ENCODE measurements at places on chromosomes 13 and 19.
A peak's percentile ranks its signal among the peaks of the same experiment; 100 is the strongest.

GRCh38 chr13:110070511-110071120 is 236.3 kb downstream of the COL4A1 start:
- peak; percentile 12 for DNase-seq

DNA sequence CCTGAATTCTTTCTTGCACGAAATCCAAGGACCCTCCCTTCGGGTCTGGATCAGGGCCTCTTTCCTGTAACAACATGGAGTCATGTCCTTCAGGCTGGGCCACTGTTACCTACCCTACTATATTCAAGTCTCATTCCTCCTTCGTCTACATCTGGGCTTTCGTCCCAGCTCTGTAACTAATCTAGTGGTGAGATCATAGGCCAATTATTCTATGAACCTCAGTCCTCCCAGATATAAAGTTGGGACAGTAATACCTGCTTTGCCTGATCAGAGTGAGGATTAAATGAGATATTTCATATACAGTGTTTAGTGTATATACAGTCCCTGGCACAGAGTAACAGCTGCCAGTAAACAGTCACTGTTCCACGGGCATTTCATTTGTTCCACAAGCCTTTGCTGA is 48.3 kb upstream of the ATP12A start:
- no peak for DNase-seq

DNA sequence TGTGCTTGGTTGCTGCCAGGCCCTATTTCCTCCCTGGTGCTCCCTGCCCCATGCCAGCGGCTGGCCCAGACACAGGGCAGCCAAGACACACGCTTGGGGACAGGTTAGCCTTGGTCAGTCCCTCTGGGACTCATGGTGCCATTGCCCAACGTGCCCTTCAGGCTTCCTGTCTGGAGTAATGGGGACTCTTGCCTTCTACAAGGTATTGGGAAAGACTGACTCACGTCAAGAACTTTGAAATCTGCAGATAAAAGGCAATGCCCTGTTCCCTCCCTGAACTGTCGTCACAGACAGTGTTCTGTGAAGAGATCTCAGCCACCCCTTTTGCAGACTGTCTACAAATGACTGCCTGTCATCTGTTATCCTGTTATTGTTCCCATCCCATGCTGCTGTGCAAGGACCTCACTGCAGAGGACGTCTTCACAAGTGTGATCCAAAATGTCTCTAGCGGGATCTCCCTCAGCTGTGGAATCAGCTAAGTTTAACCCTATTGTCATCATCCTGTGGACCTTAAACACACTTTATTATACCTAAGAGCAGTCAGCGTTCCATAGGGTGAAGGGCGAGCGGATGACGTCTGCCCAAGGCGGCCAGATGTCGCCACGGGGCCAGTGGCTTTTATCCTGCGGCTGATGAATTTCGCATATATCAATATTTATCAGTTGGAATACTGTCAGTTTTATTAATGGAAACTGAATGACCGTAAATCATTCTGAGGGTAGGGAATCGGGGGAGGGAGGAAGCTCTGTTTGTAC is 59.0 kb downstream of the GSX1 start:
- DNase-seq: no peak

GRCh38 chr19:34432797-34433196 is 4.6 kb downstream of the UBA2 start:
- no peak for DNase-seq

DNA sequence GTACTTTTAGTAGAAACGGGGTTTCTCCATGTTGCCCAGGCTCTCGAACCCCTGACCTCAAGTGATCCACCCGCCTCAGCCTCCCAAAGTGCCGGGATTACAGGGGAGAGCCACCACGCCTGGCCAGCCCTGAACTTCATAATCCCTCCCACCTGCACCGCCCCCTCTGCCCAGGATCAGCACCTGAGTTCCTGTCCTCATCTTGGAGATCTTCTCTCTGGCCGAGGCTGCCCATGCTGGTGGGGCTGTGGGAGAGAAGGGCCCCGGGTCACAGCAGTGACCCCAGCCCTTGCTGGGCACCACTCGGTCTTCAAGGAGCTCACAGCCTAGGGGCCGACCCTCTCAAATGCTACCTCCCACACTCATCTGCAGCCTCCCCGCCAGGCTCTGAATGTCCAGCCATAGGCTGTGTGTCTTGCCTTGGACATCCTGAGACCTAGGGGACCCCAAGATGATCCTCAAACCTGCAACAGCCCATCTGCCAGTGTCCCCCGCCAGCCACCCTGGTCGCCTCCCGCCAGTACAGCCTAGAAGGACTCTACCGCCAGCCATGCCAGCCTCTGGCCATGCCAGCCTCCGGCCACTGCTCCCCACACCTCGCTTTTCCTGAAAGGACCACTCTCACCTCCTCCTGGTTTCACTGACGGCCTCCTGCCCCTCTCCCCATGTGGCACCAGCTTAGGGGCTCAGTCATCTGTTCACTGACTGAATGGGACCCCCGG is 1.5 kb downstream of the ATP8B3 start:
- no peak for DNase-seq

- no peak for DNase-seq
Observed at GRCh38 chr13:109394311-109394988, 391.9 kb downstream of the IRS2 start.

DNA sequence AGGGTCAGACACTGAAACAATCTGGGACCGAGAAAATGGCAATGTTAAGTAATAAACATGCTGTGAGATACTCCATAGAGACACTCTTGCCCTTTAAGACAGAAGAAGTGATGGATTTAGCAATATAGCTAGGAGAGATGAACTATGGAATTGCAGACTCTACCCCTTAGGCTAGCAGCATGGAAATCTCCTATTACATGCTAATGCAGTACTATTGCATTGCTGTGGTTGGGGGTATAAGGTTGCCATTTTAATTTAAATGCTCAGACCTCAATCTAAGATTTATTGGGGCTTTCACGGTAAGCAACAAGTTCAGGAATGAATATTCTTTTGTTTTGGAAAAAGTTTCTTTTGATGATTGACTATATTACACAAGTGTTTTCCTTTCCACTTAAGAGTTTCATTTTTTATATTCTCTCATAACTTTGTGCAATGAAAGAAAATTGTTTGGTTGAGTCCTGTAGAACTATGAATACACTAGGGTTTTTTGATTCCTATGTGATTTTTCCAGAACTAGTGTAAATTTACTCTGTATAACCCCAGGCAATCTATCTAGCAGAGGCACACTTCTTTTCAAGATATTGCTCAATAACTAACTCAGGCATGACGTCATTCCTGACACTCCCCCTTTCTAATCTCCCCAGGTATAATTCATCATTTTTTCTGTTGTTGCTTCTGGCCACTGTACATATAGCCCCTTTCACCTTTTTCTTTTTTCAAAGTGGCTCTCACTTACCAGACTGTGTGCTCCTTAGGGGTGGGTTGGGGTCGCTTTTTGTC is 394.7 kb upstream of the KLF12 start:
- no peak for DNase-seq

- DNase-seq: peak; percentile 25
Observed at GRCh38 chr19:45558399-45558878, 26.2 kb downstream of the OPA3 start.

- no peak for DNase-seq
Observed at GRCh38 chr13:99464441-99464949, 36.8 kb upstream of the TM9SF2 start.

DNA sequence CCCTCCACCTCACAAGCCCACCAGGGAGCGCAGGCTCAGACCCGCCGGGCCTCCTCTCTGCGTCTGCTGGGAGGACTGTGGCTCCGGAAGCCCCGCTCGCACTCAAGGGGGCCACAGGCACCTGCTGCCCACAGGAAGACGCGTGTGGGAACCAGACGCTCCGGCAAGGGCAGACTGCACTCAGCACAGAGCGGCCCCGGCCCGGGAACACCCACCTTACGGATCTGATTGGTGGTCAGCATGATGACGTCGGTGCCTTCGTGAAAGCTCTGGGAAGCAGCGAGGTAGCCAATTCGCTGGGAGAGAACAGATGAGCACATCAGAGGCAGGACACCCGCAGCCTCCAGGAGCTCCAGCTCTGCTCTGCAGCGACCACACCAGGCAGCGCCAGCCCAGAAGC is 14.6 kb downstream of the AP3D1 start:
- no peak for DNase-seq

- DNase-seq: no peak
Observed at GRCh38 chr13:106299621-106300020, 235.8 kb downstream of the EFNB2 start.

DNA sequence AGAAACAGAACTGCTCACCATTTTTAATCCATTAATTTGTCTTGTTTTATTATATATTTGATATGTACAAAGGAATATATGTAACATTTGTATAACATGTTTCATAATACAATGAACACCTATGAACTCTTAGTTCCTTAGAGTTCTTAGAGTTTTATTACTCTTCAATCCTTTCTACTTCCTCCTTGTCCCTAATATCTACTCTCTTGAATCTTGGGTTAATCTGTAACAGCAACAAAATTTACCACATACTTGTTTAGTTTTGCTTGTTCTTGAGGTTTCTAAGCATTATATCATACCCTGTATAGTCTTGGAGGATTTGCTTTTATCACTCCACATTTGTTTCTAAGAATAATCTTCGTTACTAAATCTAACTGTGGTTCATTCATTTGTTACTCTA is 151.4 kb downstream of the PDS5B start:
- DNase-seq: no peak

- DNase-seq: no peak
Observed at GRCh38 chr13:57630661-57631595, 616 bp upstream of the PCDH17 start.

- DNase-seq: no peak
Observed at GRCh38 chr19:8137425-8137824, 12.0 kb downstream of the FBN3 start.

GRCh38 chr19:8004723-8005513 is 523 bp downstream of the ELAVL1 start:
- DNase-seq: no peak

- no peak for DNase-seq
Observed at GRCh38 chr13:48402325-48402932, 10.5 kb downstream of the LPAR6 start.

DNA sequence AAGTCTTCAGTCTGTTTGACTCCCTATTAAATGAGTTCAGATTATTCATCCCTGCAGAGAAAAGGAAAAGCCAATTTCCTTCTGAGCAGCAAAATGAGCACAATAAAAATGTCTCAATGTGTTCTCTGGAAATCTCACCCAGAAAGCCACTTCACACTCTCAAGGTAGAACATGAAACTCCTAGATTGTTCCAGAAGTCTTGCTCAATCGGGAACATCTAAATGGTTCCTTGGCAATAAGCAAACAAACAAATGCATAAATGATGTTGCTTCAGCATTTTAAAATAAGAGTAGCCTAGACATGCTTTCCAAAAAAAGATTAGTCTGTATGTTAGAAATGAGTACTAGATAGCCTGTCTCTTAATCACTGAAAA is 59.7 kb upstream of the TNFRSF19 start:
- no peak for DNase-seq

- no peak for DNase-seq
Observed at GRCh38 chr19:44889830-44890365, 1.2 kb upstream of the TOMM40 start.

DNA sequence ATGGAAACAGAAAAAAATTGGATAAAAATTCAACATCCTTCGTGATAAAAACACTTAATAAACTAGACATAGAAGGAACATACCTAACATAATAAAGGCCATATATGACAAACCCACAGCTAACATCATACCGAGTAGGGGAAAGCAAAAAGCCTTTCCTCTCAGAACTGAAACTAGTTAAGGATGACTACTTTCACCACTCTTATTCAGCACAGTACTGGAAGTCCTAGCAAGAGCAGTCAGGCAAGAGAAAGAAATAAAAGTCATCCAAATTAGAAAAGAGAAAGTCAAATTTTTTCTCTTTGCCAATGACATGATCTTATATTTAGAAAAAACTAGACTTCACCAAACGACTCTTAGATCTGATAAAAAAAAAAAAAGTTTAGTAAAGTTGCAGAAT is 25.8 kb upstream of the SLC7A9 start:
- no peak for DNase-seq

DNA sequence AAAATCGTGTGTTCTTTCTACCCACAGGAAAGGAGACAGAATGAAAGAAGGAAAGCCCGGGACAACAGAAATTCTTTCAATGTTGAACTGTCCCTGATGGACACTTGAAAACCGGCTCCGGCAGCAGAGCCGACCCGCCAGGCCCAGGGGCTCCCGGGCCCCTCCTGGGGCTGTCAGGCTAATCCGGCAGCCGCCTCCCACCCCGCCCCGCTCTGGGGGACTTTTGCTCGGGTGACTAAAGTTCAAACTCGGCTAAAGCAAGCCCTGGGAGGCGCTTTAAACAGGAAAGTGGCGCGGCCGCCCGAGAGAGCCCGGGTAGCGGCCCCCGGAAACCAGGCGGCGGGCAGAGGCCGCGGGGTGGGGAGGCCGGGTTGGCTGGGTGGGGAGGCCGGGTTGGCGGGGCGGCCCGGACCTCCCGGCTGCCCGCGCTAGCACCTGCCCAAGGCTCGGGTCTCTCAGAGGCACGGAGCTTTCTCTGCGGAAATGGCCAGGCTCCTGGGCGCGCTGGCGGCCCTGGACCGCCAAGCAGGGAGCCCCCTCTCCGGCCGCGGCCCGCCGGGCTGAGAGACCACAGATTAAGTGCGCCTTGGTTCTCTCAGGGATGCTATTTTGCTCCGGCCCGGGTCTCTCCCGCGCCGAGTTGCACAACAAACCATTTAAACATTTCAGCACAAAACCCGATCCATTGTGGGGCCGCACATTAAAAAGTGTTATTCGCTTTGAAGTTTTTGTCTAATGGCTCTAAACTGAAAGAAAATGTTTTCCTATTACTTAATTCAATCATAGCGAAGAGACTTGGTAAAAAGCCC is 2.6 kb upstream of the GSX1 start:
- DNase-seq: no peak

GRCh38 chr19:827710-828321 is at the start of gene AZU1:
Gene AZU1 (plus strand): TSS chr19:827837. CDS start chr19:827847, 10 bp downstream.
- no peak for DNase-seq

- no peak for DNase-seq
Observed at GRCh38 chr13:29568731-29569130, 26.8 kb downstream of the SLC7A1 start.

- no peak for DNase-seq
Observed at GRCh38 chr13:92661406-92661805, 565.2 kb upstream of the GPC6 start.

DNA sequence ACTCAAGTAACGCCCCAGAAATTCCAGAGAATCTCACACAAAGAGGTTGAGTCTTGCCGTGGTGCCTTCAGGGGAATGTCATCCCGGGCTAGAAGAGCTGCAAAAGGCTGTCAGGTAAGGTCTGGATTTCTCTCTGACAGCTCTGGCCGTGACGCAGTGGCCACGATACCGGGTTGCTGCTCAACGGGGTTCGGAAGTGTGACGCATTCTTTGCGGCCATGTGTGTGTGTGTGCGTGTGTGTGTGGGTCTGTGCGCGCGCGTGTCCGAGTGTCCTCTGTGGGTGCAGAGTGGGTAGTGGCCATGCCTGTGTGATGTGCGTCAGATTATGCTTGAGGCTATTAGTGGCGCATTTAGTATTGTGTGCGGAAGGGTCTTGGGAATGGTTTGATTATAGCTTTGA is 306 bp downstream of the ZNF540 start:
- DNase-seq: peak; percentile 84

- no peak for DNase-seq
Observed at GRCh38 chr13:37481011-37481884, 117.3 kb downstream of the POSTN start.

- peak; percentile 71 for DNase-seq
Observed at GRCh38 chr19:55156202-55157063, 1.1 kb downstream of the TNNI3 start.

Data from RKO (cell line).